Chondrocyte (in vitro differentiated cells): ENCODE measurements at places on chromosomes 12 and 14. TPM values are rescaled to one million over a fixed set of nuclear protein-coding genes. Genes with fewer than 3 reads are reported as not detected.

GRCh38 chr14:68663385-68664076 is 129.3 kb downstream of the ZFP36L1 start:
- no peak for DNase-seq

DNA sequence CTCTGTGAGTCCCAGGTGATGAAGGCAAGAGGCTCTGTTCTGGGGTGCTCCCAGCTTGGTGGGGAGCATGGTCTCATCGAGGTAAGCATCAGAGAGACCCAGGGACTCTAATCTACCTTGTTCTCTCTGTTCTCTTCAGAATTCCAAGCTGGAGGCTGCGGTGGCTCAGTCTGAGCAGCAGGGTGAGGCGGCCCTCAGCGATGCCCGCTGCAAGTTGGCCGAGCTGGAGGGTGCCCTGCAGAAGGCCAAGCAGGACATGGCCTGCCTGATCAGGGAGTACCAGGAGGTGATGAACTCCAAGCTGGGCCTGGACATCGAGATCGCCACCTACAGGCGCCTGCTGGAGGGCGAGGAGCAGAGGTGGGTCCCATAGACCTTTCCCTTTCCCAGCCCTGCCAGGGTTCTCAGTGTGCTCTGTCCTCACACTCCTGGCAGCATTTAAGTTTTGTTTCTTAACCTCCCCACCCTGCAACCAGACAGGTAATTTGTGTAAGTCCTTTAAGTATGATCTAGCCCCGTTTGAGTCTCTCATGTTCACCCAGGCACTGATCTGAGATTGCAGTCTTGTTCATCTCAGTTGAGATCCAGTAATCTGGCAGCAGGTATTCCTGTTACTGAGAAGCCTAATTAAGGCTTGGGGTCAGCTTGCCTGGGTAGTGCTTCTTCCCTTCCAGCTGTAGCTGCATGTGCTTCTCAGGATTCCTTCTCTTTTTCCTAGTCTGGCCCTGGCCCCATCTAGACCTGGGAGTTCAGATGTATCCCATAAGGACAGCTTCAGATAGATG is 14.8 kb upstream of the KRT81 start:
- DNase-seq: no peak

GRCh38 chr14:50955373-50956043 is 11.2 kb upstream of the PYGL start:
- DNase-seq: no peak

GRCh38 chr12:25433024-25433423 is 120.1 kb downstream of the LMNTD1 start:
- no peak for DNase-seq

DNA sequence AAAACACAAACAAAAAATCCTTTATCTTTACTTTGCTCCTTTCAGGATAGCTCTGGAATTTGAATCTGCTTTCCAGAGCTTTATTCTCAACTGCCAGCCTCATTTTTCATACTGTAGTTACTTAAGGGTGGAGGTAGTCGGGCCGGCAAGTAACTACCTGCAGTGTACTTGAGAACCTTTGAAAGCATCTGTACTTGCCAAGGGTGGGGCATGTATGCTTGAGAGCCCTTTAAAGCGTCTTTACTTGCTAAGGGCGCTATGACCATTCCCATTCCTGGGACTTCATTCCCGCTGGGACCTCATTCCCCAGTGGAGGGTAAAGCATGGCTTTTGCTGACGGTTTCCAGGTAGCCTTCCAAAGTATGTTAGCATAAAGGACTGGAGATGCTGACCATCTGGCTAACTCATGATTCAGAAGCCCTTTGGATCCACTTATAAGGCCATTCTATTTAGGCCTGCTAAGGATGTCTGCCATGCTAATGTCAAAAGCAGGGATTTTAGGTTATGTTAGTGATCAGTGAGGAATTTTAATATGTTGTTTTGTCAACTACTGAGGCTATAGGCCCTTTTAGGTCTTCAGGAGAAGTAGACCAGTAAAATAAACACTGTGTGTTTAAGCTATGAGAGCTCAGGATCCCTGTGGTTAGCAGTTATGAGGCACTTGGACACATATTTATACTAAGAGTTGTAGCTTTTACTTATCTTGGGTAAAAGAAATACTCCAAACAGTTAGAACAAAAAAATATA is 74.9 kb downstream of the CRADD start:
- DNase-seq: no peak

The KLHL33 gene
- total RNA-seq: not detected in 3 replicates

The RPAP3 gene
- total RNA-seq: 23.8 to 35.8 TPM (median 26.1 TPM) in 3 replicates

- DNase-seq: no peak
Measured at GRCh38 chr12:39272871-39273655, 169.9 kb downstream of the KIF21A start.

- DNase-seq: no peak
Measured at GRCh38 chr12:69000540-69001243, 67.7 kb upstream of the CPM start.

The VASH1 gene
- total RNA-seq: 26.0 to 41.8 TPM (median 29.7 TPM) in 3 replicates

The TMTC1 gene
- 24.0 to 49.1 TPM (median 25.2 TPM) in 3 replicates for total RNA-seq

- no peak for DNase-seq
Measured at GRCh38 chr12:42094277-42094676, 50.4 kb downstream of the GXYLT1 start.

DNA sequence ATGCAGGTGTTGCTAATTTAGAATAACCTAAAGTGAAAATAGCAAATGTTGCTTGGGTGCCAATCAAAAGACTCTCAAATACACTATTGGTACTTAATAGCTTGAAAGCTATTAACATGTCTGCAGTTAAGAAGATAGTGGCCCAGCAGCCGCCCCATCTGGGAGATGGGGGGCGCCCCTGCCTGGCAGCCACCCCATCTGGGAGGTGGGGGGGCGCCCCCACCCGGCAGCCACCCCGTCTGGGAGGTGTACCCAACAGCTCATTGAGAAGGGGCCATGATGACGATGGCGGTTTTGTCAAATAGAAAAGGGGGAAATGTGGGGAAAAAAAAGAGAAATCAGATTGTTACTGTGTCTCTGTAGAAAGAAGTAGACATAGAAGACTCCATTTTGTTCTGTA is 923.1 kb upstream of the MDGA2 start:
- no peak for DNase-seq

The TAS2R50 gene
- 0.46 to 1.8 TPM (median 0.95 TPM) in 3 replicates for total RNA-seq

DNA sequence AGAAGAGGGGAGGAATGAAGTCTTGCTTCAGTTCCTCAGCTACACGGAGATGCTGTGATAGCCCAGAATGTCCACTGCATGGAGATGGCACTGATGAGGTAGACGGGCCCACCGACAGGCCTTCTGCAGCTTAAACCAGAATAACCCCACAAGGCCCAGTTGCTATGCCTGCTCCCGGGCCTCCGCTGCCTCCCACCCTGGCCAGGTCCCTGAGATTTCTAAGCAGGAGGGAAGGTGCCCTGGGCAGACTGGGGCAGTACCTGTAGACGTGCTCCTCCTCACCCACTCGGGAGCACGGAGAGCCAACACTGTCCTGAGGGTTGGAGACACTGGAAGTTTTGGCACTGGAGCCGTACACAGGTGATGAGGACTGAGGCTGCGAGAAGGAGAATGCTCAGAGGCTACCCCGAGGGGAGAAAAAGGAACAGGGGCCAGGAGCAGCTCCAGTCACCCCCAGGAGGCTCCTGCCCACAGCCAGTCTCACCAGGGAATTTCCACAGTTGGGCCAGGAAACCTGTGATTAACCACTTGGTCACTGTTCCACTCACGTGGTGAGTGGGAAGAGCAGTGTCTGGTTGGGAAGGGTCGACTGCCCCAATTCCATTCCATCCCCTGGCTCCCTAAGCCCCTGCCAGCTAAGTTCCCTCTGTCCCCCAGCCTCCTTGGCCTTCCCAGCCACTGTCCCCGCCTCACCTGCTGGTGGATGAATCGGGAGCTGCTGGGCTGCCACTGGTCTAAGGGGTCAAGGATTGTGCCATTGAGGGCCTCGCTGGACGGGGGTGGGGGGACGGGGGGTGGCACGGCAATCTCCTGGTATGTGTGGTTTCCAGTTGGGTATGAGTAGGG is 22.8 kb upstream of the RPLP0 start:
- DNase-seq: no peak

The LRRC10 gene
- not detected in 3 replicates for total RNA-seq

DNA sequence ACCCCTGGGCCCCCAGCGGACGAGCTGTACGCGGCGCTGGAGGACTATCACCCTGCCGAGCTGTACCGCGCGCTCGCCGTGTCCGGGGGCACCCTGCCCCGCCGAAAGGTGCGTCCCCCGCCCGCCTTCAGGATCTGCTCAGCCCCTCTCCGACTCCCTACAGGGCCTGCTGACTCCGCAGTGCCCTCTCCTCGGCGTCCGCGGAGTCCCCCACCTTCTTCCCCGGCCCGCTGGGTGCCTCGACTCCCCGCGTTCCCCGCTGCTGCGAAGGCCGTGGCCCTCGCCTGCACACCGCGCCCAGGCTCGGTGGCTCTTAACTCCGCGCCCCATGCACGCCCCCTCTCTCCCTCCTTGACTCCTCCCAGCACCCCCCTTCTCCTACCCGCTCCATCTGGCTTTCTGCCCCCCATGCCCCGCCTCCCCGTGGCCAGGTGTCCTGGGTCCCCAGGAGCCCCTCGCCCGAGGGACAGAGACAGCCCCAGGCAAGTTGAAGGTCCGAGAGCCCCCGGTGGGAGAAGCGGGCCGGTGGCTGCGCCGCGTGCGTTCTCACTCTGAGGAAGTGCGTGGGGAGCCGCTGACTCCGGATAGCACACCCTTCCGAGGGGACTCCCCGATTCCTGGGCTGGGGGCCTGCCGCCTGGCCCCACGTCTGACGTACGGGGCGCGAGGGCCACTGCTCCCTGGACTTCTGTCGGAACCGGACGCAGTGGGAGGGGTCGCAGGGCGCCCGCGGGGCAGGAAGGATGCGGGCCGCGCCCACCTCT is 594 bp downstream of the TAMALIN start:
- DNase-seq: no peak

The ADGRD1 gene
- 1.7 to 4.7 TPM (median 3.5 TPM) in 3 replicates for total RNA-seq

DNA sequence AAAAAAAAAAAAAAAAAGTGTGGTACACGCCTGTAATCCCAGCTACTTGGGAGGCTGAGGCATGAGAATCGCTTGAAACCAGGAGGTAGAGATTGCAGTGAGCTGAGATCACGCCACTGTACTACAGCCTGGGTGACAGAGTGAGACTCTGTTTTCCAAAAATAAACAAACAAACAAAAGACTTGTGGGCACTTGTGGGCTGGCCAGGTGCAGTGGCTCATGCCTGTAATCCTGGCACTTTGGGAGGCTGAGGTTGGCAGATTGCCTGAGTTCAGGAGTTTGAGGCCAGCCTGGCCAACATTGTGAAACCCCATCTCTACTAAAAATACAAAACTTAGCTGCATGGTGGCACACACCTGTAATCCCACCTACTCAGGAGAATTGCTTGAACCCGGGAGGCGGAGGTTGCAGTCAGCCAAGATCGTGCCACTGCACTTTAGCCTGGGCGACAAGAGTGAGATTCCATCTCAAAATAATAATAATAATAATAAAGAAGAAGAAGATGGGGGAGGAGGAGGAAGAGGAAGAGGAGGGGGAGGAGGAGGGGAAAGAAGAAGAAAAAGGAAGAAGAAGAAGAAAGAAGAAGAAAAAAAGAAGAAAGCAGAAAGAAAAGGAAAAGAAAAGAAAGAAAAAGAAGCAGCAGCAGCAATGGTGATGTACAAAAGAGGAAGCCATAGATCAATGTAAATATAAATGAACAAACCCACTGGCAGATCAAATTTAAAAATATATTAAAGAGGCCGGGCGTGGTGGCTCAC is 27.9 kb upstream of the CCNT1 start:
- no peak for DNase-seq

DNA sequence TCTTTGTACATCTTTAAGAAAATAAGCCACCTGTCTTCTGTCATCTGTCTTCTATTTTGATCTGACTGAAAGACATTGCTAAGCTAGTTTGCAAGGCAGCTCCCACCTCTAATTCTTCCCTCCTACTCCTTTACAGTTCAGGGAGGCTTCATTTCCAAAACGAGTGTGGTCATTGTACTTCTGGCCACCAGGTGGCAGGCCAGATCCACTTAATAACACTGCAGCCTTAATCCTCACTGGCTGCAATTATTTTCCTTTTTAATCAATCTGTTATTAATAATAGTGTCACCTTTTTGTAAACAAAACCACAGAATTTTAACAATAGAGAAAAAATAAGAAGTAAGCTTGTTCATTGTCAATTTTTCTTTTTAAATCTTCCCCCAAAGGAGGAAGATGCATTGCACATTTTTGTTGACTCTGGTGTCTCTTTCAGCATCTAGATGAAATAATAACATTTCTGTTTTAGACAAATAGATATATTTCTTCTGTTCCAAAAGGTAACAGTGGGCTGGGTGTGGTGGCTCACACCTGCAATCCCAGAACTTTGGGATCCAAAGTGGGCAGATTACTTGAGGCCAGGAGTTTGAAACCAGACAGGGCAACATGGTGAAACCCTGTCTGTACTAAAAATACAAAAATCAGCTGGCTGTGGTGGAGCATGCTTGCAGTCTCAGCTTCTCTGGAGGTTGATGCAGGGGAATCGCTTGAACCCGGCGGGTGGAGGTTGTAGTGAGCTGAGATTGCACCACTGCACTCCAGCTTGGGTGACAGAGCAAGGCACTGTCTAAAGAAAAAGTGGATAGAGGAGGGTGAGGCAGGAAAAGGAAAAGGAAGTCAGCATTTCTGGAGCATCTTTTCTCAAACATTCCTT is 23.3 kb downstream of the GABARAPL1 start:
- no peak for DNase-seq

The DNAJC22 gene
- total RNA-seq: 0.36 to 1.1 TPM (median 0.50 TPM) in 3 replicates

DNA sequence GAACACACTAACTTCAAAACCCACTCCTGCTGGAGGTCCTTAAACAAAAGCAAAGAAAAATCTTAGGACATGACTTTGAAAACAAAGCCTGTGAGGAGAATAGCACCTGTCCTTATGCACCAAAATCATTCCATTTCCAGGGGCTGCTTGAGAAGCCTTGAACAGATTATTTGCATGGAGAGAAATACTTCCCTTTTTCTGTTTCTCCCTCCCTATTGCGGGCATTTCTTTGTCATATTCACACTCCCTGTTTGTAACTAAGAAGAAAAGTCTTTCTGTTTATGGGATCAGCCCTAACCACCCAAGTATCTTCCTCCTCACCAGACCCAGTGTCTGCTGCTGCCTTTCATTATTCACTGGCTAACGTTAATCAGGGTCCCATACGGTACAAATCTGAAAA is 218.8 kb downstream of the DPF3 start:
- no peak for DNase-seq

DNA sequence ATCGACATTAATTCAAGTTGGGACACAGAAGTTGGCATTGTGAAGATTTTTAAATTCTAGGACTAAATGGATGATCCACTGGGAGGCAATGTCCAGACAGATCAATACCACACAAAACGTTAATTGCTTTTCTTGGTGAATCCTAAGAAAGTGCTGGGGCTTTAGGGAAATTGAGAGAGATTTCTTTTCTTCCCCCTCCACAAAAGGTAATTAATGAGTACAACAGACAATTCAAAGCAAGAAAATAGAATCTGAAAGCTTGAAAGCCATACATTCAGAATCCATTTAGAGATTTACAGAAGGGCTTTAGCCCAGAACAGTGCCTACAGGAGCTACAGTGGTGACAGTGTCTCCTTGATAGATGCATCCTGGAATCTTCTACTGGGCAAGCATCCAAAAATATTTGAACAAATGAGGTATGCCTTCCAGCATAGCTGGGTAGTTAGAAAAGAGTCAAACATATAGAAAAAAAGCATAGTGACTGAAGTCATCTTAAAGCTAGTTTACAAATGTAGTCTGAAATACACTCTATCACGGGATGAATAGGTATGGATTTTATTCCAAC is 718.1 kb downstream of the DIO2 start:
- DNase-seq: no peak

GRCh38 chr14:91858536-91859275 is 8.6 kb downstream of the TC2N start:
- no peak for DNase-seq
